Cerebellum (tissue), 4 donors: ENCODE measurements at places on chromosomes 2 and 18. TPM values are rescaled to one million over a fixed set of nuclear protein-coding genes. Genes with fewer than 3 reads are reported as not detected.

The LBX2 gene
- not detected for total RNA-seq

The CD8B gene
- 0.27 TPM for total RNA-seq

- DNase-seq, result no peak
Observed at GRCh38 chr2:145258903-145259579, 739.1 kb upstream of the ZEB2 start.

- no peak for DNase-seq
Observed at GRCh38 chr18:48399303-48400075, 9.7 kb downstream of the ZBTB7C start.

DNA sequence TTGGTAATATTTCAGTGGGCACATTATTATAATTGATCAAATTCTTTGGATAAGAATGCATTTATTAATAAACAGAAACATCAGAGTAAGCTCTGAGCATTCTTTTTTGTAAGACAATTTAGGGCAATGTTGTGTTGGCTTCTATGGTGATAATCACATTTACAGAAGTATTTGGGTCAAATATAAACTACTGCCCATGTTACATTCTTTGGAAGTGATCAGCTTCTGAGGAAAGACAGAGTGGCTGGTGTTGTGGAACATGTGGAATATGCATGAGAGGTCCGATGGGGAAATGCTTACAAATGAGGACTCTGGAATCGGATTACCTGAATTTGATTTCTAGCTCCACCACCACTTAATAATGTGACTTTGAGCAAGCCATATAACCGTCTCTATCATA lies 19.4 kb downstream of the SERPINB13 start:
- no peak for DNase-seq

DNA sequence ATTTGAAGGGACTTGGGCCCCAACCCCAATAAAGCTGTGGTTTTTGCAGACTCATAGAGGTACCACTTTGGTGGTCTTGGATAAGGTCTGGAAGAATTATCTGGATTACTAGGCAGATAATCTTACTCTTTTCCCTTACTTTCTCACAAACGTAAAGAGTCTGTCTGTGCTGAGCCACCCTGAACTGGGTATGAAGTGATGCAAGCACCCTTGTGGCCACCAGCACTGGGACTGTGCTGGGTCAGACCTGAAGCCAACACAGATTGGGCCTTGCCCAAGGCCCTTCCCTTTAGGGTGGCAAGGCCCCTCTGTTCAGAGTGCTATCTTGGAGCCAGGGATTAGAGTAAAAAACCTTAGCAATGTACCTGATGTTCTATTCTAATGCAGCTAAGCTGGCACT lies 827.0 kb upstream of the RAB6C start:
- DNase-seq, result no peak
